ENCODE measurements at places on chromosomes 5 and 9.

DNA sequence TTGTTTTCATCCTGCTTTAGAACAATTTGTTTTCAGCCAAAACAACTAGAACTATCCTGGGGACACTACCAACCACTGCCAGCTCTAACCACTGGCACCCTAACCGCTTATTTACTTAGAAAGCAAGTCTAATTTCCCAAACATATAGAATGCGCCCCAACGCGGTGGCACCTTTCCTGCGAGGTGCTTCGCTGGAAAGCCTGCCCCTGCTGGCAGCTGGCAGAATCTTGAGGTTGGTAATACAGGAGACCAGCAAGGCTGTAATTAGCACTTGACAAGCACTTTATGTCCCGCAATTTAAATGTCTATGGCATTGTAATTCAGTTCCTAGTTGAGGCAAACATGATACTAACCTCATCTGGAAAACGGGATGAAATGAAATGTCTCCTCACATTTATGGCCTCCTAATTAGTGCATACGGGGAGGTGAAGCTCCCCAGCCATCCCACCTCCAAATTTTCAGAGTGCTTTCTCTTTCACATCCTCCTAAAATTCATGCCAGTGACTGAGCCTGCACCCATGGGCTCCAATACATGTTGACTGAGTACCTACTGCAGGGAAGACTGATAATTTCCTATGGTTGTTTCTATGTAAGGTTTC is 30.4 kb downstream of the GABBR2 start:
- no peak for DNase-seq

- no peak for DNase-seq
Observed at GRCh38 chr9:98037357-98037756, 19.2 kb upstream of the NANS start.

DNA sequence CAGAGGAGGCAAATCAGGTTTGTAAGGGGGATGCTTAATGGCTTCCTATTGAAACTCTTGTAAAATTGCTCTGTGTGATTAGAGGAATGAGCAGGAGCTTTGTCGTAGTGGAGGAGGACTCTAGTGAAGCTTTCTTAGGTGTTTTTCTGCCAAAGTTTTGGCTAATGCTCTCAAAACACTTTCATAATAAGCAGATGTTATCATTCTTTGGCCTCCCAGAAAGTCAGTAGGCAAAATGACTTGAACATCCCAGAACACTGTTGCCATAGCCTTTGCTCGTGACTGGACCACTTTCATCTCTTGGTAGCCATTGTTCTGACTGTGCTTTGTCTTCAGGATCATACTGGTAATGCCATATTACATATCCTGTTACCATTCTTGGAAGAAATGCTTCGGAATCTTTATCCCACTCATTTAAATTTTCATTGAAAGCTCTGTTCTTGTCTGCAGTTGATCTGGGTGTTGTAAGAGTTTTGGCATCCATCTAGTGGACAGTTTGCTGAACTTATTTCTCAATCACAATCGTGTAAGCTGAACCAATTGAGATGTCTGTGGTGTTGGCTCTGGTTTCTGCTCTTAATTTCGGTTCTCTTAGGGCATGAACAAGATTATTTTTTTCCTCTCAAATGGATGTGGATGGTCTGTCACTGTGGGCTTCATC is 187.6 kb downstream of the COMMD10 start:
- DNase-seq, result no peak

GRCh38 chr5:151677776-151678545 is 8.8 kb downstream of the SPARC start:
- no peak for DNase-seq

DNA sequence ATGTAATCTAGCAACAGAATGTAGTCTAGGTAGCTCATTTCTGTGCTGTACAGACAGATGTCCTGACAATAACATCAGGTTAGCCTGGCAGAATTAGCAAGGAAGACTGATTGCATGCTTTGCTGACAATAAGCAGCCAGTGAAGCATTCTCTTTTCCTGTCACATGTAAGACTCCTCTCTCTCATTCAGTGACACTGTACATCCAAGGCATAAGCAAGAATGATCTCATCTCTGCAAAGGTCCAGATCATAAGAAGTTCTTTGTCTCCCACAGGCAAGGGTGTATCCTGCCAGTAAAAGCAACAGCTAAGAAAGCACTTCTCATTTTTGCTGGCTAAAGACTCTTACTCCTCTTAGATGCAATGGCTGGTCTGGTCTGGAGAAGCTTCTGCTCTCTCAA is 861.8 kb downstream of the TAF11L14 start:
- no peak for DNase-seq

GRCh38 chr9:23934291-23934906 is 108.4 kb upstream of the ELAVL2 start:
- no peak for DNase-seq

DNA sequence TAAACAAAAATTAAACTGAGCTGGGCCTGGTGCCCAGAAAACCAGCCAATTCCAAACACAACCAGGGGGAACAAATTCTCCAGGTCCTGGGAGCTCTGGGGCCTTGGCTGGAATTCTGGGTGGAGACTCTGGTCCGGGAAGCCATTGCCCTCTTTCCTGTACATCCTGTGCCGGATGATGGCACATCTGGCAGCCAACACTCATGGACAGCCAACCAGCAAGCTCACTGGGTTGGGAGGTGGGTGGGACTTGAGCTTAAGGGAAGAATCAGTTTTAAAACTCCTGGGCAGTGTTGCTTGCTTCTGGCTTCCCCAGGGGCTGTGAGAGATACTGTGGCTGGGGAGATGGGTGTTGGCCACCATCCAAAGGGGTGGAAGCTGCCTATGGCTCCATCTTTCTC is 56.1 kb downstream of the PCDH1 start:
- DNase-seq, result no peak

DNA sequence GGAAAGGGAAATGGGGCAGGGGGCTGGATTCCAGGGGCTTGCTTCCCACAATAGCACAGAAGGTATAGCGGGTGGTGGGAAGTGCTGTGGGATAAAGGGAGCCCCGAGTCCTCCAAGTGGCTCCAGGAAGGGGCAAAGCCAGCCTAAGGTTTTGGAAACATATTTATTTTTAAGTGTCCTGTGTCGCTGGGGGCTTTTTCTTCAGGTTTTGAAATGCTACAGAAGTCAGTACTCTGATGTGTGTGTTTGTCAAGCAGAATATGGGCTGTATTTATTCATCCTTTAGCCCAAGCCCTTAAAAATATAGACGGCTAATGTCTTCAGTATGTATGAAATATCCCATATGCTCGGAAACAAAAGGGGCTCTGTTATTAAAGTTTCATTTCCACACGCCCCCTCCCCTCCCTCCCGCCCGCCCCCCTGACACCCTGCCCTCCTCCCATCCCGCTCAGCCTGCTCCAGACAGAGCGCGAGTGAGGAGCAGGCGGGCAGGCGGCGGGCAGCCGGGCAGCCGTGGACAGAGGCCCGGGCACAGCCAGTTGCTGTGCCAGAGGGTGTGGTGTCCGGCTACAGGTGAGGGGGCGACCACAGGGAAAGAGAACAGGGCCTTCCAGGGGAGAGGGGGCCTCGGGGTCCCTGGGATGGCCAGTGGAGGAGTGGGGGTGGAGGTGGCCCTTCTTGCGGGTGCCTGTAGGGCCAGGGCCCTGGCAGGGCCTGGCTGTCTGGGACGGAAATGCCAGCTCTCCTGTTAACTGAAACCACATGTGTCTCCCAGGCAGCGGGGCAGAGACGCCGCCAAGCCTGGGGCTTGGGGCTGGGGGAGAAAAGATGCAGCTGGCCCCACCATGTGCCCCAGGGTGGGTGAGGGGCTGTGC is 39.6 kb upstream of the SYNPO start:
- no peak for DNase-seq

DNA sequence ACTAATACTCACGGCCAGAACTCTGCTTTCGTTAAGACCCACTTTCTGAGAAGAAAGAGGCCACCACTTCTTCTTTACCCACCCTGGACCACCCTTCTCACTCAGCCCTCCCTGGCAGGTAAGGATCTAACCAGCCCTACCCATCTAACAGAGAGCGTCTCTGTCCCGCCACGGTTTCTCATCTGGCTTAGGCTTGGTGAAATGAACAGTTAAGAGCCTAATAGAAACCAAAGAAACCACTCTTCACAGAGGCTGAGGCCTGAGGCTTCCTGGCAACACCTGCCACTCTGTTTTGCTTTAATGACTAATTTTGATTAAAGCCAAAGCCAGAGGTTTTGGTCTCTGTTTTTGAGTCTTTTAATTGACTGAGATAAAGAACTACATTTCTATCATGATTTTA is 354.1 kb upstream of the SLC30A5 start:
- DNase-seq, result no peak

DNA sequence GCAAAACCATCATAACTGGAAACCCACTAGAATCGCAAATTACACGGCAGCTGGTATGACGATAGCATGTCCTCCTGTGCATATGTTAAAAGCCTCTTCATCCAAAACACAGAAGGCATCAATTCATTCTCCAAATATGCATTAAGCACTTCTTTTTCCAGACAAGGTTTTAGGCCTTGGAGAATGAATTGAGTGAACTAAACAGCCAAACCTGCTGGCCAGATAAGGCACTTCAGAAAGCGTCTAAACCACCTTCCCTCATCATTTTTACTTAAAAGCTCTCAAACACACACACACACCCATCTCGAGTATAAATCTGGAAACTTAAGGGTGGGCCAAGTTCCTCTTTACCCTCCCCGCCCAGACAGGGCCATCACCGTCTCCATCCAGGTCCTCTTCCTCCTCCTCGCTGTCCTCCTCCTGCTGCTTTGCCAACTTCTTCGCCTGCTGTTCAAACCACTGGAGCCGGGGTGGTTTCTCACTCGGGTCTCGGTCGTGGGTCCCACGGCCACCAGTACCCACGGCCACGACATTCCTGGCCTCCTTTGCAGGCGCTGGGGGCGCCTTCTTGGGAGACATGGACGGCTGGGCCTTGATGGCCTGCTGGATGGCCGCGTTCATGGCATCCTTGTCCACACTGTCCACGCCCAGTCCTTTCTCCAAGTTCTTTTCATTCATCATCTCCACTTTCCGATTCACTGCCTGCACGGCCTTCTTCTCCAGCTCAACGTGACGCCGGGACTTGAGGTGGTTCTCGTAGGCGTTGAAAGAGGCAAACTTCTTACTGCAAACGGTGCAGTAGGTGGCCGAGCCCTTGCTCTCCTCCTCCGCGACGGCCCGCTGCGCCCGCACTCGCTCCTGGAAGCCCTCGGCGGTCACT is 696 bp downstream of the ZNF622 start:
- DNase-seq, result no peak

DNA sequence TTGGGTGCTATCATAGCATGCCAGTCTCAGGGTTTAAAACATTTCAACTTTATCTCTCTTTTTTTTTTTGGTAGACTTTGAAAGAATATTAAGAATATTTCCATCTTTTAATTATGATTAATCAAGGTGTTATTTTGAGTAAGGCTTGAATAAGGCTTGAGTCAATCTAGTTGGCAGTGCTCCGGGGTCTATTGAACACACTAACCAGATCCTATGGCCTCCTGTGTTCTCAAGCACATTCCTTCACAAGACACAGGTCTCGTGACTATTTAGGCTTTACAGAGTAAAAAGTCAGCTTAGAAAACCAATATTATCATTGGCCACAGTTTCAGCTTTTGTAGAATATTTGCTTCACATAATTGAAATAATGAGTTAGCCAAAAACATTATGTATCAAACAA is 151.2 kb downstream of the ARHGEF28 start:
- no peak for DNase-seq

GRCh38 chr5:154755361-154756008 is at the start of gene LARP1:
Gene LARP1, plus strand, starts transcription at chr5:154755377. Its CDS starts 381 bp downstream, at chr5:154755758.
- no peak for DNase-seq

- no peak for DNase-seq
Observed at GRCh38 chr9:94839398-94839797, 112.9 kb downstream of the AOPEP start.
